ENCODE measurements at places on chromosomes 6 and 20.

GRCh38 chr6:20688710-20689500 lies 154.6 kb downstream of the CDKAL1 start:
- DNase-seq: peak; percentile 86

DNA sequence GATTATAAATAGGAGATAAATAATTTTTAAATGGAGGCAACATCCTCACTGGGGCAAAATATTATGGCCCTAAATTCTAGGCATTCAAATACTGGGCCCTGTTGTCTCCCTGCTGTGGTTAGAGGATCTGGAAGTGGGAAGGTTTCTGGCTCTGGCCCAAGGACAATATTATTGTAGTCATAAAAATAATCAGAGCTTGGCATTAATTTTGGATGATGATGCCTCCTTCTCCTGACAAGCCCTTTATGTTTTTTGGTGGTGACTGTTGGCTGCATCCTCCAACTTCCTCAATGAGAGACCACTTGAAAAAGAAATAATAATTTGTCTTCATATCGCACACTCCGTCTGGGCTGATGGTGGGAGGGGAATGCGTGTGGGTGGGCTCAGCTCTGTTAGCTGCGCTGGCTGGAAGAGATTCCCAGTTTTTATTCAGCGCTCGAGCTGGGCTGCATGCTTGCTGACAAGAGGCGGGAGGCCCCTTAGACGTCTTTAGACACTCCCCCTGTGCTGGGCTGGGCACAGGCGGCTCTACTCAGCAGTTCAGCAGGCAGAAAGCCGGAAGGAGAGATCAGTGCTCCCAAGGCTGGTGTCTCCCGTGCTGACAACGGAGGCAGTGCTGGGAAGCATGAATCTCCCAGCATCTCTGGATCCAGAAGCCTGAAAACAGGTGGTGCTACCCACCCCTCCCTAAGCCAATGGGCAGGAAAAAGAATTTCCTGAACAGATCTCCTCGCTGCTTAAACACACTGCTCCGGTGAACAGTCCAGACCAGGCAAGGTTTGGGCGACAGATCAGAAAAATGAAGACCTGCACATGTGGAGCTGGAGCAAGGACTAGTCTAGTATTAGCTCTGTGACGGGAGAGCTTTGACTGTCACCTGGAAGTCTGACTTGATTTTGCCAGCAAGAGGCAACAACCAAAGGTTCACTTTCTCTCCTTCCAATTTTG lies 97.7 kb downstream of the SYCP2 start:
- peak; percentile 68 for DNase-seq

GRCh38 chr6:11835065-11835464 lies 56.5 kb upstream of the ADTRP start:
- DNase-seq: no peak

DNA sequence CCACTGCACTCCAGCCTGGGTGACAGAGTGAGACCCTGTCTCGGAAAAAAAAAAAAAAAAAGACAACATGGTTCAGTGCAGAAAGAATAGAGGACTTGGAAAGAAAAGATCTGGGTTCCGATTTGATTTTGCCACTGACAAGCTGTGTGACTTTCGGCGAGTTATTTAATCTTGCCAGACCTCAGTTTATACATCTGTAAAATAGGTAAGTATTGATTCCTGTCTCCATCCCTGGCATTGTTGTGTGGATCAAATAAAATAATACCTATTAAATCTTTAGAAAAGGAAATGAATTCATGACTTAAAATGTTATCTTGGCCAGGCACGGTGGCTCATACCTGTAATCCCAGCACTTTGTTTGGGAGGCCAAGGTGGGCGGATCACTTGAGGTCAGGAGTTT lies 7.0 kb downstream of the ITCH start:
- no peak for DNase-seq

GRCh38 chr20:7829776-7830175 lies 110.5 kb downstream of the HAO1 start:
- DNase-seq: no peak

DNA sequence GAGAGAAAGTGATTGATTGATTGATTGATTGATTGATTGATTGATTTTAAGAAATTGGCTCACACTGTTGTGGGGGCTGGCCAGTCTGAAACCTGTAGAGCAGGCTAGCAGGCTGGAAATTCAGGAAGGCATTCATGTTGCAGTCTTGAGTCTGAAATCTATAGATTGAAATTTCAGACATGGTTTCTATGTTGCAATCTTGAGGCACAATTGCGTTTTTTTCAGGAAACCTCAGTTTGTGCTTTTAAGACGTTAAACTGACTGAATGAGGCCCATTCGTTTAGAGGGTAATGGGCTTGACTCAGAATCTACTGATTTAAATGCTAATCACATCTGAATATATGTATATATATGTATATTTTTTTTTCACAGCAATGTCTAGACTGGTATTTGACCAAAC lies 106.3 kb downstream of the STXBP5 start:
- no peak for DNase-seq

- no peak for DNase-seq
Measured at GRCh38 chr6:127686084-127686483, 109.1 kb downstream of the C6orf58 start.

- no peak for DNase-seq
Measured at GRCh38 chr6:170088582-170088955, 202.3 kb downstream of the DLL1 start.

- no peak for DNase-seq
Measured at GRCh38 chr6:161270116-161270515, 3.7 kb downstream of the AGPAT4 start.

GRCh38 chr6:24464253-24465038 lies 24.9 kb downstream of the GPLD1 start:
- no peak for DNase-seq

DNA sequence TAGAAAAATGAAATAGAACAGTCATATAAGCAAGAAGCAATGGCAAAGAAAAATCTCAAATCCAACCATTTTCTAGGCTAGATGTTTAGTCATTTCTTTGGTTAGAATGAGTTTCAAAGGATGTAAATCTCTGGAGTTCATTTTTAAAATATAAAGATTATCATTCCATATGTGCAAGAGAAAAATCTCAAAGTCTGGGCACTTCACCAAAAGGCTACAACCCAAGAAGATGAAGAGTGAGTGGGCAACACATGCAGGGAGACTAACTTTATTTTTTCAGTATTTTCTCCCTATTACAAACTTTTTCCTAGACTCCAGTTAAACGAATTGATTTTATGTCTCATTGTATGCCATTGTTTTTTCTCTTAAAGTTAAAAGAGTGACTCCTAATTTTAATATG lies 83.6 kb downstream of the PHACTR1 start:
- DNase-seq: no peak

GRCh38 chr20:40359131-40359912 lies 329.7 kb downstream of the MAFB start:
- no peak for DNase-seq

Data from NCI-H748 treated with DMSO at 0.1 percent for 48 hours (cell line).